ENCODE measurements at places on chromosomes 2 and 18. TPM values are rescaled to one million over a fixed set of nuclear protein-coding genes. Genes with fewer than 3 reads are reported as not detected.

Gene CFAP221
- total RNA-seq: not detected

Gene UNC50
- 49.9 TPM for total RNA-seq

Gene FBXO15
- 0.79 TPM for total RNA-seq

Gene FAM110C
- not detected for total RNA-seq

Gene HADHA
- total RNA-seq: 151 TPM

Gene CRYBA2
- not detected for total RNA-seq

Gene ALKAL2
- not detected for total RNA-seq
